ENCODE measurements at places on chromosomes 5 and 9. TPM values are rescaled to one million over a fixed set of nuclear protein-coding genes. Genes with fewer than 3 reads are reported as not detected.

The LIFR gene
- total RNA-seq = 10.6 TPM

The ZNF354B gene
- total RNA-seq = 11.6 TPM

The LSM11 gene
- total RNA-seq = 6.2 TPM

The IDNK gene
- 3.3 TPM for total RNA-seq

The PCDHGB4 gene
- not detected for total RNA-seq

The CARTPT gene
- total RNA-seq = not detected

The SEMA5A gene
- total RNA-seq = 0.02 TPM

The SMIM27 gene
- total RNA-seq = 8.1 TPM

The HAVCR1 gene
- not detected for total RNA-seq

The DND1 gene
- 2.3 TPM for total RNA-seq

The GFI1B gene
- total RNA-seq = 0.20 TPM

GRCh38 chr9:77215874-77216273, 38.5 kb downstream of the VPS13A start:
- no peak for DNase-seq

DNA sequence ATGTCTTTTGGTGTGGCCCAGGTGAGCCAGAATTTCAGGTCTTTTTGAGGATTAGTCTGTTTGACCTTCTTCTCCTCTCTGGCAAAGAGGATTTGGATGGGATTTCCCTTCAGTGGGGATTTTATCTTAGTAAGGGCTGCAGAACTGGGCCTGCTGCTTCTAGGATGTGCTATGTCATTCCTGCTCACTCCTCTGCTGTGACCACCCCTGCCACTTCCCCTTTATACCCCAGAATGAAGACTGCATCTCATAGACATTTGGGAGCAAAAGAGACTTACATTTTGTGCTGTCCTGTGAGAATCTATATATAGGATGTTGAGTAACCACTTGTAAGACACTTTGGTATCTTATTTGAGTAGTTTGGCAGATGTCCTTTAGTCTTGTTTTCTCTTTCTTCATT, 76.2 kb downstream of the ARHGAP26 start:
- no peak for DNase-seq

DNA sequence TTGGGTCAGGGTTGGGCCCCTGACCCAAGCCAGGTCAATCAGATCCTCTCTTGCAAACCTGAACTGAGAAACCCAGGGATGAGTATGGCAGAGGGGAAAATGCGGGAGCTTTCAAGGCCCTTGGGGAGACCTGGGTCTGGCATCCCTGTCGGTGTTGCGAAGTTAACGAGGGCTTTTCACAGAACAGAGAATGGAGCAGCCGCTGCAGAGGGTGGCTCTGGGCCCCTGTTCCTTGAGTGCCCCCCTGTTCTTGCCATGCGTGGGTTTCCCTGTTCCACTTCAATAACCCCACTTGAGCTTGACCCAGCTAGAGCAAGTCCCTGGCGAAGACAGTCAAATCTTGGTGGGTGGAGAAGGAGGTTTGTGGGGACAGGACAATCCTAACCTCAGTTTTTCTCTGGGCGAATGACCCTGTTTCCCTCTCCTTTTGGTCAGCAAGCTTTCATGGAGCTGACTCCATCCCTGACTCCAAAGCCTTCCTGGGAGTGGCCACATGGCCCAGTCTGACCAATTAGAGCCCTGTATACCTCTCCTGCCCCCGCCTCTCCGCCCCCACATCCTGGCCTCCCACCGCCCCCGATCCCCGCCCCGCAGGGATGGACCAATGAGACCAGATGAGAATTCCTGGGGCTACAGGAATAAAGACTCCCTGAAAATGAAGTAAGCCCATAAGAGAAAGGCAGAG, 2.9 kb upstream of the VDAC1 start:
- no peak for DNase-seq

- no peak for DNase-seq
Observed at GRCh38 chr5:83145882-83146331, 68.6 kb downstream of the XRCC4 start.

- no peak for DNase-seq
Observed at GRCh38 chr5:154756009-154756867, 1.1 kb downstream of the LARP1 start.

DNA sequence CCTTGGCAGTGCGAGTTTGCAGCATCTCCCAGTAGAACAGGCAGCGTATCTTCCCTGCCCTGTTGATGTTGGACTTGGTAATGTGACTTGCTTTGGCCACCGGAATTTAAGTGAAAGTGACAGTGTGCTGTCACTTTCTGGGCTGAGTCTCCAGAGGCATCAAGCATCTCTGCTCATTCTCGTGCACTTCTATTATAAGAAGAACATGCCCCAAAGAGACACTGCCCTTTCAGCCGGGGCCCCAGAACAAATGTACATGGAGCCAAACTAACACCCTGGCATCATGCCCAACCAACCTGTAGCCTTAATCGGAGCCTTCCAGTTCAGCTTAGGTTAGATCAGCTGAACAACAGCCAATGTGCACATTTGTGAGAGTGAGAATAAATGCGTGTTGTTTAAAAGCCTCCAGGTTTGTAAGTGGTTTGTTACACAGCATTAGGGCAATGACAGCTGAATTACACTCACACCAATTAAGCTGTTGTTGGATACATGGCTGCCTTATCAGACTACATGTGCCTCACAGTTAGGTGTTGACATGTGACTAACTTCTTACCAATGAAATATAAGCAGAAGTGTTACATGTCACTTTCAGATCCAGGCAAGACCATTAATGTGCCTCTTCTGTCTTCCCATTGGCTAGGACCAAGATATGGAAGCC, 22.1 kb upstream of the FRMD3 start:
- no peak for DNase-seq

DNA sequence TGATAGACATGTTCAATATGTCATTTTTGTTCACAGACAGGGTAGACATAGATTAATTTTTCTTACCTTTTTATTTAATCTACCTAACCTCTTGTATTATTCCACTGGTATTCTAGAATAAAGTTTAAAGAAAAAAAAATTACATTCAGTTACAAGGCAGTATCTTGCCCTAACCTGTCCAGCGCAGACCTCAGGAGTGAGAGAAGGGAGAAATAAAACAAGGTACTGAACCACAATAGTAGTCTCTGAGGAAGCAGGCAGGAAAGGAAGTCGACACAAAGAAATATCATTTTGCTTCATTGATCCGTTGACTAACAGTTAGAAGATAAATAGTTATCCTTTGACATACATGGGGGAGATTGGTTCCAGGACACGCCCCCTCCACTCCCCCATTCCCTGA, 12.5 kb upstream of the ADAMTSL1 start:
- DNase-seq = no peak

DNA sequence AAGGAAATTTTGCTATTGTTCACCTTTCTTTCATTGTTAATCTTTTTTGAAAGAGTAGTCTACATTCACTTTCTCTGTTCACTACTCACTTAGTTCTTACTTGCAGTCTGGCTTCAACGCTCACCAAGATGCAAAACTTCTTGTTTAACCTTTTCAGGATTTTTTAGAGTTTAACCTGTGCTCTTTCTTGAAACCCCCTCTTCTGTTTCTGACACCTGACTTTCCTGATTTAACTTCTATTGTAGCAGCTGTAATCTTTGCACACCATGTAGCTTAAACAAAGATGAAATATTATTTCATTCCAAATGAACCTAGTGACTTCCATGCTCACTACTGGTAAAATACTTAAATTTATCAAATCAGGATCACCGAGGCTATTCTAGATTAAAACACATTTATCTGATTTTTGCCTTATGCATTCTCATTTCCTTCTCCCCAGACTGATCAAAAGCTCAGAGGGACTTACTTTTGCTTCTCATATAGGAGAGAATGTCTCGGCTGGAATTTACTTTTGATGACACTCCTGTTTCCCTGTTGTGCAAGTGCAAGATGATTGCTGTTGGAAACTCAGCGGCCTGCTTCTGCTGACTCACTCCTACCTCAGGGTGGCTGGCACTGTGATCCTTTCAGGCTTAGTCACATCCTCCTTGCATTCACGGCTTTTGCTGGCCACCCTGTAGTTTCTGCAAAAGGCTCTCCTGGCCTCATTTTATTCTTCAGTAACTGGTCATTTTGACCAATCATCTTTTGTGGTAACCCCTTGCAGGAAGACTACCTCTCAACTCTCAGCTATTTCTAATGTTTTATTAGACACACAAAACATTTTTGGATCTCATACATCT, 109.3 kb upstream of the IFNE start:
- DNase-seq = peak; percentile 94

GRCh38 chr5:122264610-122265009, 47.4 kb upstream of the SNCAIP start:
- DNase-seq = no peak

- DNase-seq = no peak
Observed at GRCh38 chr9:38372762-38373619, 19.5 kb upstream of the ALDH1B1 start.

DNA sequence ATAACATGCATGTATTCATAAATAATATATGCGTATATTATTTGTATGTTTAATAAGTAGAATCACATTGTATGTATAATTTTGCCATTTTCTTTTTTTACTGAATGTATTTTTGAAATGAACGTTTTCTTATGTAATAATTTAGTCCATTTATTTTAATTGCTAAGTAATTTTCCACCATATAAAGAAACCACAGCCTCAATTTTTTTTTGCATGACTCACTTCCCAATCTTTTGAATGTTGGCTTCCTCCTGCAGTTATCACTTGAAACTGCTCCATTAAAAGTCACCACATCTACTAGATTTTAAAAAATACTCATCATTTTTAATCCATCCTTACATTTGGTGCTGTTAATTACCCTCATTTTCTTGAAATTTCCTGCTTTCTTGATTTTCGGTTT, 363.3 kb upstream of the MEF2C start:
- DNase-seq = no peak

DNA sequence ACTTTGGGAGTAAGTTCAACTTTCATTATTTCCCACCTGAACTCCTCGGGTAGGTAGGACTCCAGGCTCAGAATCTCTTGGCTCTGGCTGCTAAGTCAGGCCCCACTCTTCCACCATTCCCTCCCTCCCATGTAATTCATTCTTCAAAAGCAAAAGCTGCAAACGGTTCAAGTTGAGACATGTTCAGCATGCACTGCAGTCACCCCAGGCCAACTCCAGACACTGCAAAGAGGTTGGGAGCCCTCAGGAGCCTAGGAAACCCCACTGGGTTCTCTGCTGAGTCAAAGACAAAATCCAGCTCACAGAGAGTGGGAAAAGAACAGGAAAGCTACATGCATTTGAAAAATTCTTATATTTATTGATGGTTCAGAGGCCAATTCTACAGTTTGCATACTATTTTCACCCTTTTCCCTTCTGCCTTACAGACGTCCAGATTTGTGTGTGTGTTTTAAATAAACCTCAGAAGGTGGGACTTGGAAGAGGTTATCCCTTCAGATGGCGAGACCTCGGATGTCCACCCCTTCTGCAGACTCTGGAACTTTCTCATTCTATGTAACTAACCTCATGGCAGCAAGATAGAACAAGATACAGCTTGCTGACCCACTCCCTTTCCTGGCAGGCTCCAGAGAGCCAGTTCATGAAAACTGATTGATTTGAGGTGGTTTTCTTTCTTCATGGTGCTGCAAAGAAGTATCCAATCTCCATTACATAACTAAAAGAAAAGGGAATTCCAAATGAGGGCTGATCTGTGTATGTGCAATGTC, 65.7 kb upstream of the EQTN start:
- no peak for DNase-seq

GRCh38 chr9:26310294-26310693, 582.3 kb downstream of the CAAP1 start:
- DNase-seq = no peak

GRCh38 chr9:5721279-5722087, 92.6 kb downstream of the RIC1 start:
- DNase-seq = no peak

GRCh38 chr5:600886-601541, 11.1 kb upstream of the CEP72 start:
- no peak for DNase-seq

- no peak for DNase-seq
Observed at GRCh38 chr5:135025730-135026644, 8.0 kb downstream of the PITX1 start.

- DNase-seq = no peak
Observed at GRCh38 chr5:61840361-61840760, 465.6 kb upstream of the KIF2A start.

DNA sequence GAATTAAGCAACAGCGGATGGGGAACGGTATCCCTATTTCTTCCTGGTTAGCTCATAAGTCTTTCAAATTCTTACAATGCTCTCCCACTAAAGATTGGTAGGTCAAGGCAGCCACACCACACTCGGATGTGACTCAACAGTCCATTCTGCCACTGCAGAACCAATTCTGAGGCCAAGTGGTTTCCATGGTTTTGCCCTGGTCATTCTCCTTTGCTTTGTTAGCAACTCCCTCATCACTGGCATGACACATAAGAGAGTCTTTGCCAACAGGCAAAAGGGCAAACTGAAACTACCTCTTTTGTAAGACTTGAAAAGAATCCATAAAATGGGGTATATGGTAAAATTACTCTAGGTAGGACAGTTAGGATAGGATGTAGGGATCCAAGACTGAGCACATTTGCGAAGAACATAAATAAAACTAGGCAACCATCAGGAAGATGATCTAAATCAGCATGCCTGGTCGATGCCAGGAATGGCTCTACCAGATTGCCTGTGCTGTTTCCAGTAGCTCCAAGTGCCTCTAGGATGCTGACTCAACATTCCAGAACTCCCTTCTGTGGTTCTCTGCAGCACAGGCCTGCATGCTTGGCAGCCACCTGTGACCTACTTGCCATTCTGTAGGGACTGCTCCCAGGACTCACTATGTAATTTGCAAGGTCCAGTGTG, 105.4 kb downstream of the DCP2 start:
- DNase-seq = no peak

DNA sequence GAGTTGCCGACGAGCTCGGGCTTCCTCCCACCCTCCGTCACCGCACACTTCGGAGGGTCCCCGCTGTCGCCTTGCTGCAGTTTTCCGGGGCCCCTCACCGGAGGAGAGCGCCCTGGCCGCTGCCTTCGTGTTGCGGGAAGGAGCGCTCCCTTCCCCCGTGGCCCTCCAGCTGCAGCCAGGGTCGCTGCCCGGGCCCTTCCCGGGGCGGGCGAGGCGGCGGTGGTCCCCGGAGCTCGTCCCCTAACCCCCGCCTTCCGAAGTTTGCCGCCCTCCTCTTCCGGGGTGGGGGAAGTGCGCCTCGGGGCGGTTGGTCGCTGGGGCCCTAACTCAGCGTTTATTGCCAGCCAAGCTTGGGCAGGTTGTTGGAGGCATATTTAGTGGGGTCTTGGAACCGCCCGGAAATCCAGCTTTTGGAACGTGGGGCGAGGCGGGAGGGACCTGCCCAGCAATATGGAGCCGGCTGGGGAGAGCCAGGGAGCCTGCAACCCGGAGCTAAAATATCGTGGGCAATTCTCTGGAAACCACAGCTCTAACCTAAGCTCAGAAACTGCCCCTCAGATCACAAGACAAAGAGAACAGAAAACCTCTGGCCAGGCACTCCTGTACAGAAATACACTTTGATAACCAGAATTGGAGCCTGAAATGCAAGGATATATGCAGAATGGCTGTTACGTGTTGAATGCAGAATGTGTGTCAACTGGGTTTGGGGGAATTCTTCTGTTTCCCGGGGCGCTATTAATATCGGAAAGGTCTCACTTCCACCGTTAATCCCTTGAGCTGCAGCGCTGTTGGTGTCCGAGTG, 890 bp downstream of the PIK3R1 start:
- no peak for DNase-seq
